ENCODE measurements at places on chromosomes 16 and 17.
A peak's percentile ranks its signal among the peaks of the same experiment; 100 is the strongest.

GRCh38 chr16:27326738-27327585 is 13.2 kb downstream of the IL4R start:
- DNase-seq: no peak

GRCh38 chr17:62824290-62825131 is 16.4 kb upstream of the MARCHF10 start:
- DNase-seq: no peak

GRCh38 chr17:3683054-3683511 is 12.9 kb downstream of the P2RX5 start:
- no peak for DNase-seq

DNA sequence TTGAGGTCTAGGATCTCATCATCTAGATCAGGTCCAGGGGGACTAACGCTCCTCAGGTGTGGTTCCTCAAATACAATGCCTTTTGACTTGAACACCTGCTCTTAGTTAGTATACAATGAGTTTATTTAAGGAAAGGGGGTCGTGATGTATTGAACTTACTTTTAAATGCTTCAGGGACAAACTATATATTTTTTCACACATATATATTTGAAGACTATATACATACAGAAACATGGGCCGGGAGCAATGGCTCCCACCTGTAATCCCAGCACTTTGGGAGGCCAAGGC is 11.5 kb upstream of the USP32 start:
- no peak for DNase-seq

- DNase-seq: peak; percentile 38
These were observed 379 bp upstream of the OTOP2 start for GRCh38 chr17:74923538-74924249.

GRCh38 chr16:50999181-50999580 is 151.9 kb downstream of the SALL1 start:
- no peak for DNase-seq

DNA sequence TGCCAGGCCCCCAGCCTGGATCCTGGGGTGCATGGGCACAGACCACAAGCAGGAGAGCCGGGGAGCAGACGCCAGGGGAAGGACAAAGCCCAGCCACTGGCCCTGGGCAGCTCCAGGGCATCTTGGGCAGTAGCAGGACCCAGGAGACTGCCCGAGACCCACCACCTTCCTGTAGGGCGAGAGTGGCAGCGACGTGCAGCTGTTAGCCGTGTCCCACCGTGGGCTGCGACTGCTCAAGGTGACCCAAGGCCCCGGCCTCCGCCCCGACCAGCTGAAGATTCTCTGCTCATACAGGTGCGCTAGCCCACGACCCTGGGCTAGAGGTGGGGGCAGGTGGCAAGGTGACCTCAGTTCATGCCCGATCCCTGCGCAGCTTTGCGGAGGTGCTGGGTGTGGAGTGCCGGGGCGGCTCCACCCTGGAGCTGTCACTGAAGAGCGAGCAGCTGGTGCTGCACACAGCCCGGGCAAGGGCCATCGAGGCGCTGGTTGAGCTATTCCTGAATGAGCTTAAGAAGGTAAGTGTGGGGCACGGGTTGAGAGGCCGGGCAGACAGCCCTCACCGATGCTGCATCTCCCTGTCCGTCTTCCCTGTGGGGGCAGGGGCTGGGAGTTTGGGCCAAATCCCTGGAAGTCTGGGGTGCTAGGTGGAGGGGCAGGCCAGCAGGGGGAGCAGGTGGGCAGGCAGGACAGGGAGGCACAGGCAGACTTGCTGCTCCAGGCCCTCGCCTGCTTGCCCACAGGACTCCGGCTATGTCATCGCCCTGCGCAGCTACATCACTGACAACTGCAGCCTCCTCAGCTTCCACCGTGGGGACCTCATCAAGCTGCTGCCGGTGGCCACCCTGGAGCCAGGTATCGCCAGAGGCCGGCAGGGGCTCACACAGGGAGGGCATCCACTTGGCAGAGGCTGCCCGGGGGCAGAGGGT is 13.5 kb upstream of the SMIM5 start:
- DNase-seq: no peak

GRCh38 chr16:72286936-72287620 is 115.1 kb upstream of the PMFBP1 start:
- no peak for DNase-seq

DNA sequence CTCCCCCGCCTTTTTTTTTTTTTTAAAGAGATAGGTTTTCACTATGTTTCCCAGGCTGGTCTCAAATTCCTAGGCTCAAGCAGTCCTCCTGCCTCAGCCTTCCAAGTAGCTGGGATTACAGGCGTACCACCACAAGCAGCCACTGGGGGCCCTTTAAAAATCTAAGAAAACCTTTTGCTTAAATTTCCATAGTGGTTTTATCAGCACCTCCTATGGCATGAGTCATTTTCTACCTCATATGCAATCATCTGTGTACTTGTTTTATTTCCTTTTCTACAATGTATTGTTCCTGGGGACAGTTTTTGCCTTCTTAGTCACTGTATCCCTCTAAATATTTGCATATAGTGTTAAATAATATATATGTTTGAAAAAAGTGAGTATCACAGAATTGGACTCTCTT is 29.2 kb downstream of the GNA13 start:
- no peak for DNase-seq

DNA sequence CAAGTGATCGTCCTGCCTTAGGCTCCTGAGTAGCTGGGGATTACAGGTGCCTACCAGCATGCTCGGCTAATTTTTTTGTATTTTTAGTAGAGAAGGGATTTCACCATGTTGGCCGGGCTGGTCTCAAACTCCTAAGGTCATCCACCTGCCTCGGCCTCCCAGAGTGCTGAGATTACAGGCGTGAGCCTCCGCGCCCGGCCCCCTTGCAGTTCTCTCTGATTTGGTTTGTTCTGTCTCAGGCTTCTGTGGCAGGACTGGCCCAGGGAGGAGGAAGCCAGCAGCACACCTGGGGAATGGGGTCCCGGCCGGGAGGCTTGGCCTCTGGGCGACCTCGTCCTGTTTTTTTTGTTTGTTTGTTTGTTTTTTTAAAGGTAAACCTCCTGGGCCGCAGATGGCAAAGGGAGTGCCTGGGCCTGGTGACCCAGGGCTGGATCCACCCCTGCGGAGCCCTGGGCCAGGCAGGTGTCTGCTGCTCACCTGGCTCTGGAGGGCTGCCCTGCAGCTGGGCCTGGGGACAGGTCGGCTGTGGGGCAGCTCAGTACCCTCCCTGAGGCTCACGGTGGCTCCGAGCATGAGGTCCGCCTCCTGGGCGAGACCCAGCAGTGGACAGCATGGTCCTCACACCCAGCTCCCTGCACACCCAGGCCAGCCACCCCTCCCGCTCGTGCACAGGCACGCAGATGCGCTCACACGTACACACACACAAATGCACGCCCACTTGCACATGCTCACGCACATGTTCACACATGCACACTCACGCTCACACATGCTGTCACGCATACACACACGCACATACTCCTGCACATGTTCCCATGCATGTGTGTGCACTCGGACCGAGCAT is 3.3 kb upstream of the NUDT16L1 start:
- DNase-seq: no peak

DNA sequence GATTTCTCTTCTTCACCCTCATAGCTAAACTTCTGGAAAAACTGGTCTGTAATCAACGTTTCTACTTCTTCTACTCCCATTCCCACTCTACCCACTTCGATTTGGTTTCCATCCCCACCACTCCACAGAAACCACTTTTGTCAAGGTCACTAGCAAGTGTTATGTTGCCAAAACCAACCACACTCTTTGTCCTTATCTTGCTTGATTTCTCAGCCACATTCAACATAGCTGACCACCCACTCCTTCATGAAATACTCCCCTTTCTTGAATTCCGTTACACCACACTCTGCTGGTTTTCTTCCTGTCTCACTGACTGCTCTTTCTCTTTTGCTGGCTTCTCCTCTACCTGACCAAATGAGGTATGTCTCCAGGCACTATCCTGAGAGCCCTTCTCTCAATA is 11.9 kb downstream of the IKZF3 start:
- no peak for DNase-seq

- no peak for DNase-seq
These were observed 76.7 kb downstream of the C16orf95 start for GRCh38 chr16:87240211-87241136.

DNA sequence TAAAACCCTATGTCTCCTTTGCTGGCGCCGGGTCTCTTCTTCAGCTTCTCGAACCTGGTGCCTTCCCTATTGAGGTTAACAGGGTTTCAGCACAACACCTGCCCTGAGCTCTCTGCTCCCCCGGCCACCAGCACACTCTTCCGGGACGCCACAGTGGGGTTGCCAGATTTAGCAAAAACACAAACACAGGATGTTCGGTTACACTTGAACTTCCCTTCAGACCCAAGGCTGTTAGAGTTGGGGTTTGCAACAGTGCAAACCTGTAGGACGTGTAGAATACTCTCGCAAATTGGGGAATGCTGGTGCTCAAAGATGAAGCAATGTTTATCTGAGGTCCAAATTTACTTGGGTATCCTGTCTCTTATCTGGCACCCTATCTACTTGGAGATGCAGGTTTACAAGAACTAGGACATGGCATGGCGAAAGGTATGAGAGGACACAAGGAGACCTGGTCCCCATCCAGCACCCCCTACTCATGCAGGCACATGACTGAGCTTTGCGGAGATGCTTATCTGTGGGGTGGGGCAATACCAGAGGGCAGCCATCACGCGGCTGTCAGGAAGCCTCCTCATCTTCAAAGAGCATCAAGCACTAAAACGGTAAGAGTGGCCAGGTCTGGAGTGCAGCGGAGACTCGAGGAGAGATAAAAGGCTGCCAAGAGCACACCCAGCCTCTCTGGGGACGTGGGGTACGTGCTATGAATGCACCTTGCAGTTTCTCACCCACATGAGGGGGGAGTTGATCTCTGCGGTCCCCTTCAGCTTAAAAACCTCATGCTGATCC is 52.8 kb downstream of the SDK2 start:
- no peak for DNase-seq

DNA sequence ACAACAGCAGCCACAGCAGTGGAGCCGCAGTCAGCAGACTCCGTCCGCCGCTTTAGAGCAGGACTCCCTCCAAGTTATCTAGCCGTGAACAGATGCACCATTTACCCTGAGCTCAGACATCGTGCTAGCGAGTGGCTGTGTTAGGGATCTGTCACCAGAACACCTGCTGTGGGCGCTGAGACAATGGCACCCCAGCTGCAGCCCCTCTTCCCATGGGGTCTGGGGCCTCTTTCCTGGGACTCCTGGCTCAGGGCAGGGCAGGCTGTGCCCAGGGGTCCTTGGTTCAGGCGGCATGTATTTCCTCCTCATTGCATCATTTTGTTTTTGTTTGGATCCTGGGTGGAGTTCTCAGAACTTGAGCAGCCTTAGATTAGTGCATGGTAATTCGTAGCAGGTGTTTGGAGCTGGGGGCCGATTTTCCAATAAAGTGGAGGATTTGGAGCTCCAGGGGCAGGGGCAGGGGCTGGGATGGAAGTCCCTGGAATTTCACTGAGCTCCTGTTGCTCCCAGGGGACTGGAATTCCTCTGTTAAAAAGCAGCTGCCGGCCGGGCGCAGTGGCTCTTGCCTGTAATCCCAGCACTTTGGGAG is 23.4 kb downstream of the NMRAL1 start:
- DNase-seq: no peak

GRCh38 chr17:10699856-10700255 is 2.5 kb downstream of the ADPRM start:
- no peak for DNase-seq

GRCh38 chr16:51141106-51141505 is 10.0 kb downstream of the SALL1 start:
- DNase-seq: no peak

GRCh38 chr16:87417528-87417910 is 25.4 kb downstream of the MAP1LC3B start:
- DNase-seq: no peak

- DNase-seq: no peak
These were observed 2.1 kb downstream of the PSMB10 start for GRCh38 chr16:67934306-67935100.

GRCh38 chr17:61317779-61318178 is 81.9 kb upstream of the TBX2 start:
- DNase-seq: no peak

GRCh38 chr17:77948690-77949114 is 9.8 kb upstream of the TNRC6C start:
- DNase-seq: peak; percentile 36

DNA sequence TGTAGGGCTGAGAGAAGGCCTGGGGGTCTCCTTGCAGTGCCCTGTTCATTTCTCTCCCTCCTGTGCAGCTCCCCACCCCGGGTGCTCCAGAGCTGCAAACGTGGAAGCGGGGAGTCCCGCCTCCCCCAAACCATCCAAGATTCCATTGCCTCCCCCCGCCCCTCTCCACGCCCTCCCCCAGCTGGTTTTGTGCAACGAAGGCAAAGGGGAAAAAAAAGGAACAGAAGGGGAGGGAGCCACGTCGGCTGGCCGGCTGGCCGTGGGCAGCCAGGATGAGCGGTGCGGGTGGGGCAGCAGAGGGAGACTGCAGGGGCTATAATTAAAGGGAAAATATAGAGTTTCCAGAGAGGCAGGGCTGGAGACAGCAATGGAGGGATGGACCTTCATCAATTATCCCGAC is 1.7 kb upstream of the COL1A1 start:
- no peak for DNase-seq

DNA sequence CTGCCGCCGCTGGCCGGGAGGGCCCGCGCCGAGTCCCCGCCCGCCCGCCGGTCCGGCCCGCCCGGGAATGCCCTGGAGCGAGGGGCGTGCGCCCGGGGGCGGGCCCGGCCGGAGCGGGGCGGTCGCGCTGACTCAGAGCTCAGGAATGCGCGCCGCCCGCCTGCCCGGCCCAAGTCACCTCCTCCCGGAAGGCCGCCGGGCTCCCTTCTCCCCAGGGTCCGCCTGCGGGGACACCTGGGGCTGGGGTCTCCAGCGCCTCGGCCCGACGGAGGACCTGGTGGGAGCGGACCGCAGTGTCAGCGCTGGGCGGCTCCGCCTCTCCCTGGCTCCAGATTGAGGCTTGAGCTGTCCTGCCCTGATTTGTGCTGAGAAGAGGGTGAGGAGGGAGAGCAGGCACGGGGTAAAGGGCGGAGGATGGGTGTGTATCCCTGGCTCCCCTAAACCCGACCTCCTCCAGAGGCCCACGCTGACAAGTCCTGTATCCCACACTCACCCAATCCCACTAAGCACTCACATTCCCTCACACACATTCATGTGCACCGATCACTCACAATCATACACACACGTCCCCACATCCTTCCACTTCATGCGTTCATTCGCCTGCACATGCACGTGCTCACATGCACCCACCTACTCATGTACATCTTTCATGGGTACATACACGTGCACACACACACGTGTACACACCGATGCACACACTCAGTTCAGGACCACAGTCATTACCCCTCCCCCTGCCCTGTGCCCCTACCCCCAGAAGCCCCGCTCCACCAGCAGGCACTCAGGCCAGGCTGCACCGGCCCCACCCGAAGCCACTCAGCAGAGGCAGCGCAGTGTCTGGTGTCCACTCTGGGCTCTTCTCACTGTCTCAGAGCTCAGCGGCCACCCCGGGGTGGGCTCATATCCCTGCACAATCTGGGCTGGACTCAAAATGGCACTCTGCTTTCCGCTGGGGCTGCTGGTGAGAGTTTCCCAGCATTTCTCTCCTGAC is at the start of gene RHBDF1:
Gene RHBDF1, minus strand, starts transcription at position 71 of the 988 bp plus-strand sequence. CDS start 7,616 bp downstream, outside the sequence.
- DNase-seq: no peak

GRCh38 chr16:9300252-9300651 is 208.8 kb downstream of the HAPSTR1 start:
- DNase-seq: no peak

- no peak for DNase-seq
These were observed 1.2 kb upstream of the EFNB3 start for GRCh38 chr17:7703584-7704479.

GRCh38 chr17:80262291-80262690 is 1.6 kb downstream of the RNF213 start:
- no peak for DNase-seq

Measured in hippocampal formation (tissue), 2 donors.